ENCODE measurements at places on chromosomes 13 and 19.

DNA sequence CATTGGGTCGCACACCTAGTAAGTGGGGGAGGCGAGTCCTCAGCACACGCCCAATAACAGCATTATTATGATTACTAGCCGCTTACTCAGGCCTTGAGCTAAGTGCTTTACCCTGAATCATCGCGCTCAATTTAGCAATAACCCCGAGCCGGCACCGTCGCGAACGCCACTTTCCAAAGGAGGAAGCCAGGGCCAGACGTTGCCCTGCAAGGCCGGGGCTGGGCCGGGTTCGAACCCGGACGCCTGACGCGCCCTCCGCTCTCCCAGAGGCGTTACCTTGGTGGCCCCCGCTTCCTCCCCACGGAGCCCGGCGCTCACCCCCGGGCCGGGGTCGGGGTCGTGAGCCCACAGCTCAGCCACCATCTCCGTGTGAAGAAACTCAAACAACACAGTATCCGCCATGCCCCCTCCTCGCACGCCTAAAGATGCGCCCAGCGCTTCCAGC lies at the start of gene TRAPPC6A:
TRAPPC6A (minus strand) TSS at position 421 of the 445 bp plus-strand sequence; CDS start at position 402, 19 bp downstream.
- DNase-seq = peak; percentile 70

DNA sequence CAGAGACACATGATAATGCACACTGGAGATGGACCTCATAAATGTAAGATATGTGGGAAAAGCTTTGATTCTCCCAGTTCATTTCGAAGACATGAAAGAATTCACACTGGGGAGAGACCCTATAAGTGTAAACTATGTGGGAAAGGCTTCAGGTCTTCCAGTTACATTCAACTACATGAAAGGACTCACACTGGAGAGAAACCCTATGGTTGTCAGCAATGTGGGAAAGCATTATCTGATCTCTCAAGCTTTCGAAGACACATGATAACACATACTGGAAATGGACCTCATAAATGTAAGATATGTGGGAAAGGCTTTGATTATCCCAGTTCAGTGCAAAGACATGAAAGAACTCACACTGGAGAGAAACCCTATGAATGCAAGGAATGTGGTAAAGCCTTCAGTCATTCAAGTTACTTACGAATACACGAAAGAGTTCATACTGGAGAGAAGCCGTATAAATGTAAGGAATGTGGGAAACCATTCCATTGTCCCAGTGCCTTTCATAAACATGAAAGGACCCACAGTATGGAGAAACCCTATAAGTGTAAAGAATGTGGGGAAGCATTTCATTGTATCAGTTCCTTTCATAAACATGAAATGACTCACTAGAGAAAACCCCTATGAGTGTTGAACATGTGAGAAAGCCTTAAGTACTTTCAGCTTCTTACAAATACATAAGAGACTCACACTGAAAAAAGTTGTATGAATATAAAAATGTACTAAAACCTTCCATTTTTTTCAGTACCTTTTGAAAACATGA lies 14.7 kb downstream of the ZNF441 start:
- DNase-seq = no peak

- DNase-seq = no peak
Observed at GRCh38 chr13:113823771-113824170, 40.1 kb downstream of the GAS6 start.

- no peak for DNase-seq
Observed at GRCh38 chr13:97110936-97111335, 111.2 kb upstream of the MBNL2 start.

DNA sequence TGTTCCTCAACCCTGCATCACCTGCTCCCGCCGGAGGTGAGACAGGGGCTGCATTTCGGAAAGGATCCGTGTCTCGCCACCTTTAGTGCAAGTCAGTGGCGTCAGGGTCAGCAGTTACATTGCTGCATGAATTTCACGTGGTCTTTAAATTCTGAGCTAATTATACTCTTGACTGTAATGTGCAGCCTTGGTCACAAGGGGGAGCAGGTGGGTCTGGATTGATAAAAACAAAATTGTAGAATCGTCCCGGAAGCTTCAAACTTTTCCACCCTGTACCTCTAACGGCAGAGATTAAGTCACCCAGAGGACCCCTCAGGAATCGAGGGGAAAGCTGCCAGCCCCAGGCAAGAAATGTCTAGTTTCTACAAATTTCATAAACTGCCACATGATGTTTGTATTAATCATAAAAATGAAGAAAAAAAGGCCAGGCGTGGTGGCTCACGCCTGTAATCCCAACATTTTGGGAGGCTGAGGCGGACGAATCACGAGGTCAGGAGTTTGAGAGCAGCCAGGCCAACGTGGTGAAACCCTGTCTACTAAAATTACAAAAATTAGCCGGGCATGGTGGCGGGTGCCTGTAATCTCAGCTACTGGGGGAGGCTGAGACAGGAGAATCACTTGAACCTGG lies 20.2 kb downstream of the BBC3 start:
- DNase-seq = peak; percentile 62

DNA sequence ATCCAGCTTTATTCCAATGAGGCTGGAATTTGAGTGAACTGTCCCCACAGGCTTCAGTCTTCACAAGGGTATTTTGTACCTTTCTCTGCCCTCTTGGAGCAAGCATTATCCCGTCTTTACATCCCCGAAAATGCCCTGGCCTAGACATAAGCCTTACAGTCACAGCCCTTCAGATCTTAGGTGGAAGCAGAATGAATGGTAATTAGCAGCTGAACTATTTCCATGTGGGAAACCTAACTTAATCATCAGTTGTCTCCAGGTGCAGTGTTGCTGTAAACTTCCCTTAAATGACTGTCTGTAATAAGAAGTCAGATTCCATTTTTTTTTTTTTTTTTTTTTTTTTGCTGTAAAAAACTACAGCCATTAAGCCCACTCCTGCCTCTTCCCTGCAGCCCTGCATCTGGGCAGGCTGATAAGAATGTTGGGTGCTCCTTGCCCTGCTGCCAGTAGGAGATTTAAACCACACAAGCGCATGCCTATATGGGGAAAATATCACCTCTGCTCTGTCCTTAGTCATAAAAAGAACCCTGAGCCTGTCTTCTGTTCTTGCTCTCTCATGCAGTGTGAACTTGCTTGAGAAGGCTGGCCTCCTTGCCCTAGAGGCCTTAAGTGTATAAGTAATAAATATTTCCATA lies 426.8 kb upstream of the SLITRK5 start:
- DNase-seq = no peak

- DNase-seq = no peak
Observed at GRCh38 chr19:30309905-30310601, 62.1 kb upstream of the ZNF536 start.

DNA sequence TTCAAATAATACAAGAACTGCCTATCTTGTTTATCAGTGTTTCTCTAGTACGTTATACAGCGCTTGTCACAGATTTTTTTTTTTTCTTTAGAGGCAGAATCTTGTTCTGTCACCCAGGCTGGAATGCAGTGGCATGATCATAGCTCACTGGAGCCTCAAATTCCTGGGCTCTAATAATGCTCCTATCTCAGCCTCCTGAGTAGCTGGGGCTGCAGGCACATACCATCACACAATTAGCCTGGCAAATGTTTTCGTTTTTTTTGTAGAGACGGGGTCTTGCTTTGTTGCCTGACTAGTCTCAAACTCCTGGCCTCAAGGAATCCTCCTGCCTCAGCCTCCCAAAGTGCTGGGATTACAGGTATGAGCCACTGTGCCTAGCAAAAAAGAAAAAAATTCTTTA lies 66.0 kb upstream of the FREM2 start:
- DNase-seq = no peak

DNA sequence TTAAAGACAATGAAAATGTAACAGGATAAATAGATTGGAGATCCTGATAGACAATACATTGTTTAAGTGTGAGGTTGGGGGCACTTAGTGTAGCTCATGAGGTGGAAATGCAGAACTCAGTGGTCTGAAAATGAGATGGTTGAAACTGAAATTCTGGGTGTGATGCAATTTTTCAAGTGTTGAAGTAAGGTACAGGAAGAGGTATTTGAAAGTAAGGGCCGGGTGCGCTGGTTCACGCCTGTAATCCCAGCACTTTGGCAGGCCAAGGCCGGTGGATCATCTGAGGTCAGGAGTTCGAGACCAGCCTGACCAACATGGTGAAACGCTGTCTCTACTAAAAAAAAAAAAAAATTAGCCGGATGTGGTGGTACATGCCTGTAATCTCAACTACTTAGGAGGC lies 113.0 kb downstream of the UFM1 start:
- no peak for DNase-seq

- DNase-seq = no peak
Observed at GRCh38 chr13:108213946-108214345, 1.4 kb downstream of the LIG4 start.

- no peak for DNase-seq
Observed at GRCh38 chr19:42285988-42286348, 16.0 kb upstream of the PRR19 start.

DNA sequence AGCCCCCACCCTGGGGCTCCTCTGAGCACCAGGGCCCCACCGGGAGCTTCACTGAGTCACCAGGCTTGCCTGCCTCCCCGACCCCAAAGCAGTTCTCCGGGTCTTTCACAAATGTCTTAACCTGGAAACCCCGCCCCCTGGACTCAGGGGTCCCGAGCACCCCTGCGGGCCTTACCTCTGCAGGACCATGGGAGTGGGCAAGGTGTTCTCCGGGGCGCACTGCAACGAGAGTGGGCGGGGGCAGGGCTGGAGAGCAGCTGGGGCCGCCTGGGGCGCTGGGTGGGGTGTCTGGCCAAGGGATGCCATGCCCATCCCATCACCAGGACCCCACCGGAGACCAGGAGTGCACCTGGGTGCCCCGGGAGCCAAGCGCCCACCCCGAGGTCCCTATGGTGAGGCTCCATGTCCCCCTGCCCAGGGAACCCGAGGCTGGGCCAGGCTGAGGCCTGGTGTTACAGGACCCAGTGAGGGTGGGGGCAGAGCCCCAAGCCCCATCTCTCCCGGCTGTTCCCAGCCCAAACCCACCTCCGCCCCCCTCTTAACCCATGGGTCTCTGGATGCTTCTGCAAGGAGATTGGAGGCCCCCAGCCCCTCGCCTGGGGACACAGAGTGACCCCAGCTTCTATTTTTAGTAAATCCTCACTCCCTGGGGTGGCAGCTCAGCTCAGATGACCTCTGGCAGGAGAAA lies 10.9 kb downstream of the MKNK2 start:
- DNase-seq = no peak

GRCh38 chr13:35349673-35350278 lies 126.7 kb downstream of the MAB21L1 start:
- no peak for DNase-seq

DNA sequence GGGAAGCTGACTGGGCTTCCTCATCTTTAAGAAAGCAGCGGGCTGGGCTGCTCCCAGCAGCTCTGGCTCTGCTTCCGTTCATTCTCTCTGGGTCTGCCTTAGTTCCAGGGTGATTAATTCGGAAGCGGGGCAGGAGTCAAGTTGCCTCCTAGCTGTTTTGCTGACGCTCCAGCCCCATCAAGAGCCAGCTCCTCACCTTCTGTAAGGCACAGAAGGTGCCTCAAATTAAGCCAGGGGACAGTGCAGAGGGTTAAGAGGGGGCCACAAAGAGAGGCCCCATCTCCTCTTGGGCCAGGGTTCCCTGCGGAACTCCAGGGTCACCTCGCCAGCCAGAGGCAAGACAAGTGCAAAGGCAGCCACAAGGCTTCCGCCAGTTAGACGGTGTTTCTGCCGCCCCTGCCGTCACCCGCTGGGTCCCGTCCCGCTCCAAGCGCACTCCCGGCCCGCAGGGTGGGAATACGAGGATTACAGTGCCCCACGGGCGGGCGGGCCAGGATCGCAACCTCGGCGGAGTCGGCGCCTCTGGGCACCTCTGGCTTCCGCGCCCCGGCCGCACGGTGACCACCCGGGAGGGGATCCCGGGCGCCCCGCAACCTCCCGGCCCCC lies 508 bp downstream of the SLC15A1 start:
- DNase-seq = no peak

GRCh38 chr19:1470305-1471009 lies 8.6 kb downstream of the C19orf25 start:
- DNase-seq = peak; percentile 69

GRCh38 chr13:98478189-98479129 lies 98.4 kb downstream of the STK24 start:
- DNase-seq = no peak

GRCh38 chr13:50125304-50125553 lies 110.0 kb downstream of the KCNRG start:
- DNase-seq = no peak

DNA sequence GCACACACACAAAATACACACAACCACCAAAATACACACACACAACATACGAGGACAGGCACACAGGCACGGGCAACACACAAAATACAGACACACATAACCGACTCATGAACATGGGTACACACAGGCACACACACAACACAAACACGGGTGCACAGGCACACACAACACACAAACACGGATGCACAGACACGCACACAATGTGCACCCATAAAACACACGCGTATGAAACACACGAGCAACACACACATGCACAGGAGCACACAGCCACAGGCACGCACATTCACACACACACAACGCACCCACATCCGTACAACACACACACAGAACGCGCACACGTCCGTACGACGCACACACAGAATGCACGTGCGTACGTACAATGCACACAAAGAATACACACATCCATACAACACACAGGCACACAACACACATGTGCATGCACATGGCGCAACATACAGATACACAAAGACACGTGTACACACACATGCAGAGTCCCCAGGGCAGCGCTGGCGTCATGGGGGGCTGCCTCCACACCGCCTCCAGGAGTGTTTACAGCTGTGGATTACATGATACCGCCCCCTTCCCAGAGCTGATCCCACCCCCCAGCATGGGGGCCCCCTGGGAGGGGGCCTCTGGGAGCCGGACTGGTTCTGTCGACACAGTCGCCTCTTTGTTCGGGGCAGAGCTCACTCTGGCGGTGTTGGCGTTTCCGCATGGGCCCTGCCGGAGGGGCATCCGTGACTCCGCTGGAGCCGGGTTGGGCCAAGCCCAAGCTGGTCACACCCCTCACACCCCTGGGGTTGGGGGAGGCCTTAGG lies 2.9 kb downstream of the SBNO2 start:
- DNase-seq = no peak

DNA sequence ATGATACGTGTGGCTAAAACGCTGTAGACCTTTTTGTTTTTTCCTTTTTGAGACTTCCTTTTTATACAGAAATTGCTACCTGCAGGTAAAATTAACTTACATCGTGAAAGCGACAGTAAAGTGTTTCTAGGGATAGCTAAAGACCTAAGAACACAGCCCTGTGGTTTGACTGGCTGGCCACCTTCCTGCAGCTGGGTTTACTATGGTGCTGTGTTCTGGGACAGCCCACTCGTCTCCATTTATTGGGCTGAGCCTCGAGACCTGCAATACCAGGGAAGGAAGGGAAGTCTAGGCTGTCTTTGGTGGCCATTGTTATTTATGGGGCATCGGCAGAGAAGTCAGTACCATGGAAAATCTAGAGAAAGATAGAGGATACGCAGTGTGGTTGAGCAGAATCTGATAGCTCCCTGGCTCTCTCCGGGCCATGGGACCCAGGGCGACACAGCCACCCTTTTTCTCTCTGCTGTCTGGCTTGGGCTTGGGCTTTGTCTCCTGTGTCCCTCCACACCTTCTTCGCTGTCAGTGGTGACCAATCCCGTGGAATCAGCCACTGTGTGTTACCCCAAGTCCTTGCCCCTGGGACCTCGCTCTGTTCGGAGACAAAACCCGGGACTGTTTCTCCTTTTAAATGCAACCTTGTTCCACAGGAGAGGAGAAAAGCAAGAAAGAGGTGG lies 30.9 kb downstream of the ACTN4 start:
- DNase-seq = no peak

Data from CD4-positive, alpha-beta T cell treated with Interleukin-15 for 1 hour (primary cell).